ENCODE measurements at places on chromosomes 2 and 18.

DNA sequence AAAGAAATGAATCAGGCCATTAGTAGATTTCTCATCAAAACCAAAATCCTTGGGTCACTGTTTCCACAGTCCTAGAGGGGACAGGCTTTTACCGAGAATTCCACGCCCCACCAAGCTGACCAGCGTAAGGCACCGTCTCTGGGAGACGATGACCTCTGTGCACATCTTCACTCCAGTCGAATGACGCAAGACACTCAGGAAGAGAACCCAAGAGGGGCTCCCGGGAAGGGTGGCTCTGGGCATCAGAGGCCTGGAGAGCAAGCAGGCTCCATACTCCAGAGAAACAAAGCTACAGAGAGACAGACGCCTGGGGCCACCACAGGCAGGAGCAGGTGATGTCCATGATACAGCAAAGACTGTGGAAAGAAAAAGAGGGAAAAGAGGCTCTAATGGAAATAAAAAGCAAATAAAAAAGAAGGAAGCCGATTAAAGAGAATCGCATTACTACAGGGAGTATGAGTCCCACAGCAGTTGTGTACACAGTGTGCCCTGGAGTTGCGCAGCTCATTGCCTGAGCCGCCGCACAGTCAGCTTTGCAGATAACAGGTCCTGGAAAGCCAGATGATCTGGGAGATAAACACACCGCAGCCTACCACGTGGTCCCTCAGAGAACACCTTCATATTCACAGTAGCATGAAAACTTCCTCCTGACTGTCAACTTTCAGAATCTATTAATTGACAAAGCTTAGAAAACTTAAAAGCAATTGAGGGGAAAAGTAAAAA, 572.7 kb upstream of the SALL3 start:
- no peak overlapping the region for H3K27ac ChIP-seq
- DNase-seq: peak; percentile 39
- H3K27me3 ChIP-seq: no peaks in the 10 kb centered on the region
- no peaks in the 10 kb centered on the region for H3K4me1 ChIP-seq

- H3K27ac ChIP-seq: no peak overlapping the region
- peak; percentile 9 for DNase-seq
- no peak overlapping the region for H3K4me3 ChIP-seq
- no peaks in the 10 kb centered on the region for H3K4me1 ChIP-seq
Measured at GRCh38 chr2:38997781-38998180, 108.1 kb downstream of the ARHGEF33 start.

DNA sequence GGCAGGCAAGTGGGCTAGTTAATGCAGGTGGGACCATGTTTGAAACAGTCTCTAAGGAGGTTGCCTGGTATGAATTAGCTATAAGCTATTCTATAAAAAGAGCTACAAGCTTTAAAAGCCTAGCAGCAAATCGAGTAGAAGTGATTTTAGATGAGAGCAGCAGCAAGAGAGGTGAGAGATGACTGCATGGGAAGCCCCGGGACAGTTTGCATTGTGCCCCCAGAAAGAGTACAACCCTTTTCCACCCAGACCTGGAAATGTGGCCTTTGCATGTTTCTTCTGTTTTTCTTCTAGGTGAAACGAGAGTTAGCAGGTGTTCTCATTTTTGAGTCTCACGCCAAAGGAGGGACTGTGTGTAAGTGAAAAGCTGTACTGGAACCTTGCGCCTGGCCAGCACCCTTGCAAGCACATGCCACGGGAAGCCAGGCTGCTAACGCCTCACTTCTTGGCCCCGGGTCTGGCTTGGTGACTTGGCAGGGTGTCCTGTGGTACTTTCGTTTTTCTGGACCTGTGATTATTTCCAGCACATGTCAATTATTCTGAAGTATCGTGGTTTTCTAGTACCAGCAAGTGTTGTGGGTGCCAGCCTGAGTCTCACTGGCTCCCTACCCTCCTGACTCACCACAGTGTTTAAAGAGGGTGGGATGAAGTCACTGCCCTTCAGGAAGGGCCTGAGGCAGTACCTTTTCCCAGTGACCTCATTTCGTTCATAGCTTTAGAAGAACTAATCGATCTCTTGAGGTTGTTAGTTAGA, 90.3 kb upstream of the MAP3K20 start:
- no peak for DNase-seq
- H3K27me3 ChIP-seq: no peaks in the 10 kb centered on the region
- H3K4me3 ChIP-seq: no peak overlapping the region
- H3K4me1 ChIP-seq: no peaks in the 10 kb centered on the region
- H3K36me3 ChIP-seq: no peaks in the 10 kb centered on the region

- H3K4me1 ChIP-seq: peaks cover 12% of the 10 kb centered on the region
- no peaks in the 10 kb centered on the region for H3K27me3 ChIP-seq
- H3K36me3 ChIP-seq: no peaks in the 10 kb centered on the region
- H3K4me3 ChIP-seq: peak overlapping the region; percentile 98
- H3K27ac ChIP-seq: peak overlapping the region; percentile 98
Measured at GRCh38 chr2:158458617-158458920, 1.8 kb downstream of the PKP4 start.

- H3K27ac ChIP-seq: peak overlapping the region; percentile 74
- H3K4me1 ChIP-seq: peaks cover 16% of the 10 kb centered on the region
- no peaks in the 10 kb centered on the region for H3K36me3 ChIP-seq
- peak; percentile 86 for DNase-seq
- H3K4me3 ChIP-seq: no peak overlapping the region
- no peaks in the 10 kb centered on the region for H3K27me3 ChIP-seq
Measured at GRCh38 chr2:191376981-191377629, 131.9 kb downstream of the MYO1B start.

DNA sequence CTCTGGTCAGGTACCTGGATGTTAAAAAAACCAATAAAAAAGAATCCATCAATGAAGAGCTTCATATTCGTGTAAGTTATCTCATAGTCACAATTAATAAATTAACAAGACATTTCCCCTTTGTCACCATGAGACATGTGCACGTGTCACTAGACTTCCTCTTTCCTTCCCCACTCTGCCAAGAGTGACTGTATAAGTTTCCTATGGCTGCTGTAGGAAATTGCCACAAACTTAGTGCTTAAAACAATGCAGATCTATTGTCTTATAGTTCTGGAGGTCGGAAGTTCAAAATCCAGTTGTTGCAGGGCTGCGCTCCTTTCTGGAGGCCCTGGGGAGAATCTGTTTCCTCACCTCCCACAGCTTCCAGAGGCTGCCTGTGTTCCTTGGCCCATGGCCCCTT, 35.8 kb downstream of the SLC9A4 start:
- no peak for DNase-seq
- no peaks in the 10 kb centered on the region for H3K36me3 ChIP-seq

GRCh38 chr2:144330951-144331673, 188.8 kb downstream of the ZEB2 start:
- no peaks in the 10 kb centered on the region for H3K27me3 ChIP-seq
- peak; percentile 16 for DNase-seq
- no peaks in the 10 kb centered on the region for H3K36me3 ChIP-seq
- peaks cover 4% of the 10 kb centered on the region for H3K4me1 ChIP-seq

GRCh38 chr2:100142393-100142792, at the start of gene AFF3:
TSS of gene AFF3 (minus strand) at chr2:100142590. CDS start at chr2:100104454, 38,136 bp downstream.
- no peak within 1 kb of the TSS for H3K27ac ChIP-seq
- DNase-seq: no peak
- H3K4me1 ChIP-seq: no peaks in the 10 kb centered on the region
- no peaks in the 10 kb centered on the region for H3K36me3 ChIP-seq
- H3K4me3 ChIP-seq: no peak within 1 kb of the TSS
- H3K27me3 ChIP-seq: peaks cover 2% of the 10 kb centered on the region

GRCh38 chr18:37565977-37566478, 430 bp upstream of the CELF4 start:
- no peak overlapping the region for H3K27ac ChIP-seq
- peak; percentile 80 for DNase-seq
- peaks cover 85% of the 10 kb centered on the region for H3K27me3 ChIP-seq

- no peak overlapping the region for H3K4me3 ChIP-seq
- H3K27ac ChIP-seq: no peak overlapping the region
- peaks cover 19% of the 10 kb centered on the region for H3K4me1 ChIP-seq
- H3K27me3 ChIP-seq: no peaks in the 10 kb centered on the region
Measured at GRCh38 chr2:177329064-177329463, 63.5 kb upstream of the AGPS start.

GRCh38 chr2:119112230-119112629, 46.3 kb downstream of the C1QL2 start:
- H3K27ac ChIP-seq: peak overlapping the region; percentile 99
- DNase-seq: peak; percentile 55
- H3K4me3 ChIP-seq: no peak overlapping the region
- no peaks in the 10 kb centered on the region for H3K36me3 ChIP-seq
- H3K4me1 ChIP-seq: peaks cover 20% of the 10 kb centered on the region
- no peaks in the 10 kb centered on the region for H3K27me3 ChIP-seq

DNA sequence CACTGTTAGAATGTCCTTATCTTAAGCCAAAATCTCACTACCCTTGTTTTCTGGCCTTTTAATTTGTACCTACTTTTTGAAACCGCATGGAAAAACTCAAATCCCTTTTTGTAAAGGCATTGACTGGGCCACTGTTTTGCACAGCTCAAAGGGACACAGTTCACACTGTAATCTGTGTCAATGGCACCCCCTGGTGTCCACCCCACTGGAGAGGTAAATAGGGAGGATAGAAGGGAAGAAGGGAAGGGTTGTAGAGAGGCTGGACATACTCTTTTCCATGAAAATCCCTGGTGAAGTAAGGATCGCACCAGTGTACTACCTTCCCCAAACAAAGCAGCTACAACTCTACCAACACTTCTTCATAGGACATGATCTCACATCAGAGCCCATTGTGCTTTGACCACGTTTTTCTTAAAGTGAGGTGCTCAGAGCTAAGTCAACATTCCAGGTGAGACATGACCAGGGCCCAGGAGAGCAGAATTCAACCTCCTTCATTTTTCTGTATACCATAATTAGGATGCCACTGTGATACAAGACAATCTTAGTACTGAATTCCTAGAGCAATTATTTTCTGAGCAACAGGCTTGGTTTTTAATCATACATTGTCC, 92.4 kb upstream of the RMDN2 start:
- peak; percentile 89 for DNase-seq
- peaks cover 8% of the 10 kb centered on the region for H3K4me1 ChIP-seq
- no peak overlapping the region for H3K4me3 ChIP-seq
- no peaks in the 10 kb centered on the region for H3K27me3 ChIP-seq
- H3K27ac ChIP-seq: no peak overlapping the region

DNA sequence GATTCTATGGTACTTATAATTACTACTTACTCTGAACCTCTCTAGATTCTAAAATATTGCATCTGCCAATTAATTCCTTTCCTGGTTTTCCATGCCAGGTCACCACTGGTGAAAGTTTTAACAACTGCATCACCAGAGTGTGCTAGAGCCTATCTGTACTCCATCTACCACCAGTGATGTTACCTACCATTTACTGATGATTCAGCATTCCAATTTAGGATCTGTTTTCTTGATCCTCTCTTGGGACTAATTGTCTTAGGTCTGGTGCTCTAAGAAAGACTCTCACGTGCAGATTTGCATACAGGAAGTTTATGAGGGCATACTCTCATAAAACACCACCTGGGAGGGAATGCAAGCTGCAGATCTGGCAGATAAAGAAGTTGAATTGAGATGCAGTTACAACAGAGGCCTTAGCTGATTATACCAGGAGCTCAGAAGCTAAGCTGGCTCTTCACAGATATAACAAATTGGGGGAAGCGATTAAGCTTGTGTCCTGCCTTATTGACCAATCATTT, 347.6 kb upstream of the VRK2 start:
- no peak overlapping the region for H3K4me3 ChIP-seq
- H3K27ac ChIP-seq: no peak overlapping the region
- no peak for DNase-seq

DNA sequence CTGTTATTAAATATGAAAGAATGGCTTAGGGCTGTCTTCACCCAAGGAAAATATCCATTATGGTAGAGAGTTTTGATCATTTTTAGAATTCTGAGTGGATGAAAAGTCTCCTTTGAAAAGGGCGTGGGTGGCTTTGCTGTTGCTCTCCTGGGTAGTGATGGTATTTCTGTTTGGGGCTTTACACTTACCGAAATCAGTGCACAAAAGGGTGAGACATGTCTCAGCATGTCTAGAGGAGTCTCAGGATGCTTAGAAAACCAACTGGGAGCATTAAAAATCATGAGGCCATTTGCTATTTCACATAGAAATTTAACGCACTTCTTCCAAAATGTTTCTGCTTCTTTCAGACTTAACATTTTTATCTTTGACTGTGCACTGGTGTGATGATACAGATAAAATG, 49.6 kb downstream of the ZCCHC2 start:
- H3K27ac ChIP-seq: no peak overlapping the region
- no peak for DNase-seq
- no peak overlapping the region for H3K4me3 ChIP-seq
- no peaks in the 10 kb centered on the region for H3K27me3 ChIP-seq

DNA sequence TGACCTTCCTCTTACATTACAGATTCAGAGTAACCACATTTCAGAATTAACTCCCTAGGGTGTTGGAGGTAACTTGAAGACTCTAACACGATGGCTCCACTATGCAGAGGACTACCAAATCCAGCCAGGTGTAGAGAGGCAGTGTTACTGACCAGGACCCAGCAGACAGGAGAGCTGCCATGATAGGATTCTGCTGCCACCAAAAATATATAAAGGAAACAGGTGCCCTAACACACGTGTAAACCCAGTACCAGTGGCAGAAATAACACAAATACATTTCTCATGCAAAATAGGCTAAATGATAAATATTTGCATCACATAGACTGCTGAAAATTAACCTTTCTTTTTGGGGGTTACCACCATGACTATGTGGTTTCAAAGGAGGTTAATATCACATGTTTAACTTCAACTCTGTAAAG, 7.0 kb downstream of the ZBTB14 start:
- no peak overlapping the region for H3K4me3 ChIP-seq
- H3K27ac ChIP-seq: no peak overlapping the region
- no peaks in the 10 kb centered on the region for H3K27me3 ChIP-seq
- H3K4me1 ChIP-seq: no peaks in the 10 kb centered on the region

GRCh38 chr2:201660293-201660895, 17.1 kb upstream of the TMEM237 start:
- H3K27ac ChIP-seq: no peak overlapping the region
- H3K4me3 ChIP-seq: no peak overlapping the region
- H3K27me3 ChIP-seq: no peaks in the 10 kb centered on the region
- DNase-seq: no peak
- no peaks in the 10 kb centered on the region for H3K36me3 ChIP-seq

DNA sequence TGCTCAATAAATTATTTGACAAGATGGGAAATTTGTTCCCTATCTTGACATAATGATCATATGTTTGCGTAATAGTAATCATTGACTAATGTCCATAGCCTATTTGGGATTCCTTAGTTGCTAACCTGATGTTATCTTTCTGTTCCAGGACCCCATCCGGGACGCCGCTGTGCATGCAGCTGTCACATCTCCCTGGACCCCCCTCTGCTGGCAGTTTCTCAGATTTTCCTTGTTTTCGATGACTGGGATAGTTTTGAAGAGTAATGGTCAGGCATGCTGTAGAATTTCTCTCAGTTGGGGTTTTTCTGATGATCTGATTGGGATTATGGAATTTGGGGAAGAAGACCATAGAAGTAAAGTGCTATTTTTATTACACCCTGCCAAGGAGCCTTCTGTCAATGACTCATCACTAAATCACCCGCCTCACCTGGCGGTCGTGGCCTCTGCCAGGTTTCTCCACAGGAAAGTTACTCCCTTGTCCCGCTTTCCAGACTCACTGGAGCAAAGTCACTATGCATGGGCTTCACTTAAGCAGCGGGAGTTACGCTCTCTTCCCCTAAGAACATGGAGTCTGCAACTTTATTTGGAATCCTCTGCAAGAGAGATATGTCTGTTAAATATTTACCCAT, 19.9 kb upstream of the TMEM18 start:
- H3K4me3 ChIP-seq: no peak overlapping the region
- H3K27me3 ChIP-seq: no peaks in the 10 kb centered on the region
- no peak for DNase-seq
- no peak overlapping the region for H3K27ac ChIP-seq
- H3K4me1 ChIP-seq: peaks cover 8% of the 10 kb centered on the region
- H3K36me3 ChIP-seq: no peaks in the 10 kb centered on the region

GRCh38 chr18:59461171-59461570, 102.1 kb upstream of the LMAN1 start:
- peaks cover 7% of the 10 kb centered on the region for H3K4me1 ChIP-seq
- no peak overlapping the region for H3K4me3 ChIP-seq
- no peaks in the 10 kb centered on the region for H3K36me3 ChIP-seq
